ENCODE measurements at places on chromosomes 7 and 10. TPM values are rescaled to one million over a fixed set of nuclear protein-coding genes. Genes with fewer than 3 reads are reported as not detected.

- DNase-seq = no peak
Measured at GRCh38 chr7:158235862-158236261, 351.8 kb downstream of the PTPRN2 start.

IL15RA gene
- polyA plus RNA-seq = 50.2 TPM

NKX2-3 gene
- polyA plus RNA-seq = not detected

DNA sequence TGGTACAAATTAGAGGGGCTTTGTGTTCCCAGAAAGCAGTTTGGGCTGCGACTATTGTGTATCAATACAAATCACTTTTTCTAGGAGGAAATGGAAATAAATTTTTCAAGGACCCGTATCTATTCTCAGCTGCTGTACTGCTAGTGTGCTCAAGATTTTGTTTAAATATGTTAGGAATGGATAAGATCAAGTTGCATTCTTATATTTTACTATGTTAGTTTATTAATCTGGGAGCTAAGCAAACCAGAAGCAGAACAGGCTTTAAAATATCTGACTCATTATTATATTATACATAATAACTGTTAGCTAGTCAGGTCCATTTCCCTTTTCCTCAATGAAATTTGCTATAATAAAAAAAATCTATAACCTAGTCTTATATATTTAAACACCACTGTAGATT is 11.1 kb upstream of the GLCCI1 start:
- no peak for DNase-seq

DNA sequence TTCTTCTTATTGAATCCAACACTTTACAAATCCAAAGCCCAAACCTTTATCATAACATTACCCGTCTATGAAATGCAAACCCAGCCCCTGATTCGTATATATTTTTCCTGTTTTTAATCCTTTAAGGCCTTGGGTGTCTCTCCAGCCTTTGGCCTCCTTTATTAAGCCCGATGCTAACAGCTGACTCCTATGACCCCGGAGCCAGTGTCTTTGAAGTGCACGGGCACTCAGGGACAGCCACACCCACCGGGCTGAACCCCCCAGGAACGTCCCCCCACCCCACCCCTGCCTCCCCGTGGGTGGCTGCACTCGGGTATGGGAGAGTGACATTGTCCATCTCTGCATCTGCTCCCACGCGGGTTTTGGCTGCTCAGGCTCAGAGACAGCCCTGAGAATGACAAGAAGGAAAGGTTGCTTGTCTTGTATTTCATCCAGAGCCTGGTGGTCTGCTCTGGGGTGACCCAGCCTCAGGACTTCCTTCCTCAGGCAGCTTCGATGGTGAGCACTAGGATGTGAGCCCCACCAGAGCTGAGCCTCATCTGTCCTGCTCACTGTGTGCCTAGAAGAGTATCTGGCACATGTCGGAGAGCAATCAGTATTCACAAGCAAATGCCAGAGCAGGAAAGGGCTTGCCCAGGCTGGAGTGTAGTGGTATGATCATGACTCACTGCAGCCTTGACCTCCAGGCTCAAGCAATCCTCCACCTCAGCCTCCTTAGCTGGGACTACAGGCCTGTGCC is 210.4 kb downstream of the SKIDA1 start:
- DNase-seq = no peak

DNA sequence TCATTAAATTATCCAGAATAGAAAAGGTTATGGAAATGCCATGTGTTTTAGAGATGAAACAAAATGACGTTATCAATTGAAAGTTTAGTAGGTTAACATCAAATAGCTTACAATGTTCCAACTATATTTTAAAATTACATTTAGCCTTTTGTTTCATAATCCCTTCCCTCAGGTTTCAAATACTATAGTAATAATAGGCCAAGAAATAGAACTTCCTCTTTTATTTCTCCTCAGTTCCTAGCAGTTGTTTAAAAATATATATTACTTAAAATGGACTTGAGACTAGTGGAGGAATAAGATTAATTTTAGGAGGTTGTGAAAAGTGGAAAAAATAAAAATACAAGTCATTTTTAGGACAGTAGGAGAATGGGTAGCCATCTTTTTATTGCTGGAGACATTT is 16.4 kb upstream of the PDSS1 start:
- DNase-seq = no peak

GRCh38 chr7:150931199-150931869 is 46.8 kb downstream of the KCNH2 start:
- DNase-seq = no peak

DNA sequence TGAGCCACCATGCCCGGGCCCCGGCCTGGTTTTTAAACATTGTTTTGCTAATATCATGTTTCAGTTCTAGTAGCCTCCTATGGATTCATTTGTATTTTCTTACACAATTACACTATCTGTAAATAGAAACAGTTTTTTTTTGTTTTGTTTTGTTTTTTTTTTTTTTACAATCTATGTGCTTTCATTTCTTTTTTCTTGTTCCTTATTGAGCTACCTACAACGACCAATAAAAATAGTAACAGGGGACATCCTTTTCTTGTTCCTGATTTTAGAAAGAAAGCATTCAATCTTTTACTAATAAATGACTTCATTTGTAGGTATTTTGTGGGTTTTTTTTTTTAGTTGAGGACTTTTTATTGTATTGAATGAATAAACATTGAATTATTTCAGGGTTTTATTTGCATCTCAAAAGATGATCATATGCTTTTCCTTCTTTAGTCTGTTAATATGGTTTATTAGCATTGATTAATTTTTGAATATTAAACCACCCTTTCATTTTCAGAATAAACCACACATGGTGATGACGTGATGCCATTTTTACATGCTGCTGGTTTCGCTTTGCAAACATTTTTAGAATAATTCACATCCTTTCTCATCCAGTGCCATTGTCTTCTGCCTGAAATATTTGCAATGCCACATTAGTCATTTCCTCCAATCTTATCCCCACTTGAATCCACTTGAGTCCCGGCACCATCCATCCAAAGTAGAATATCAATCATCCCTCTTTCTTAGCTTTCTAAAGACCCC is 18.1 kb upstream of the AKR1E2 start:
- DNase-seq = no peak

UTF1 gene
- polyA plus RNA-seq = not detected

PTPRN2 gene
- polyA plus RNA-seq = 4.4 TPM

DNA sequence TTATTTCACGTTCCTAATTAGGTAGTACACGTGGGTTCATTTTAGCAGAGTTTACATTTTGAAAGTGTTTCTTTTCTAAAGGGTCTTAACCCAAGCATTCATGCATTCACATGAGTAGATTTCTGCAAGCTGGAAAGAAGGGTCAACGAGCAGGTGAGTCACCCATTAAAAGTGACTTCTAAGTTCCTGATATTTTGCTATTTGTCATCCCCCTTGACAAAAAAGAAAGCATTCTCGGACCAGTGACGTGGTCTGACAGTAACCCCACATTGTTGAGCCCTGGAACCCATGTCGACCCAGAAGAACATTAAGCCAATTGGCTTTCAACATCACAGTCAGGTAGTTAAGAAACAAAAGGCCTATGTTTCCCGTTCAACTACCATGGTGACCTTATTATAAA is 49.6 kb downstream of the ABCB5 start:
- no peak for DNase-seq

ATP6V0A4 gene
- not detected for polyA plus RNA-seq

GRCh38 chr10:60917331-60918280 is 26.4 kb downstream of the RHOBTB1 start:
- DNase-seq = no peak

LRRC18 gene
- polyA plus RNA-seq = 0.47 TPM

DNA sequence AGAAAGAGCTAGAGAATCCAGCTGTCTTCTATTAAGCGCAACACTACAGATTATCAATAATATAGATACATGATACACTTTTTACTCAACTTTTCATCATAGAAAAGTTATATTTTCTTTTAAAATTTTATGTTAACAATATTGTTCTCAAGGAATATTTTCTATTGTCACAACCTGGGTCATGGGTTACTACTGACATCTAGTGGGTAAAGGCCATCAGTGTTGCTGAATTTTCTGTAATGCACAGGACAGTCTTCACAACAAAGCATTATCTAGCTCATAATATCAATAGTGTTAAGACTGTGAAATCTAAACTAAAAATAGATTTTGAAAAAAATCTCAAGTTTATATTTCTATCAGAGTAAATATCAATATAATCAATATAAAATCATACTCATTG is 209.8 kb downstream of the ZNF33B start:
- DNase-seq = no peak

- no peak for DNase-seq
Measured at GRCh38 chr10:16909961-16910792, 93.0 kb upstream of the RSU1 start.

MSMB gene
- 1.1 TPM for polyA plus RNA-seq

DNA sequence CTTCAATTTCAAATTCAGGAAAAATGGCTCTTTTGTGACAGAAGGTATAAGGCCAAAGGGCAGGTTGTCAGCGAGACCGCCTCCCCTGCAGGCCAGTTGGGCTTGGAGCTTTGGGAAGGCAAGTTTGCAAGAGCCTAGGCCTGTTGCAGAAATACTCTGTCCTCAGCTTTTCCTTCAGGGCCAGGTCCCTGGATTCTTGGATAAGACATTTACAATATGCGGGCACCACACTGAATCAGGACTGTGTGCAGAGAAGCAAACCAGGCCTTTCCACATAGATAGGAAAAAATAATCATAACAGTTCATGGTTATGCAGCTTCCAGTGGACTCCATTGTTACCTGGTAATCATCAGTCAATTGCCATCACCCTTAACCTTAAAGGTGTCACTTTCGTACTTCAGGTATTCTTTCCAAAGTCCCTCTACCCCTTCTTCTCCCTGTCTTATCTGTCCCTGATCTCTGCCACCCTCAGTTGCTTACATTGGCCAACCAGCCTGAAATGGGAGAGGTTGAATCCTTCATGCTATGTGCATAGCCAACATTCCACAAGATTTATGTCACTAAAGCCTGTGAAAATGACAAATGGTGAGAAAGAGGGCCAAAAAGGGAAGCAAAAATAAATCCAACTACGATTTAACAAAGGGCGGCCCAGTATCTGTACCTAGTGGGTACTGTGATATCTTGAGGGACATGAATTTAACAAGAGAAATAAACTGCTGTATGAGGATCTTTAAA is 304.5 kb upstream of the NFE2L3 start:
- no peak for DNase-seq

- DNase-seq = no peak
Measured at GRCh38 chr7:133039614-133040013, 42.3 kb downstream of the CHCHD3 start.

OPN4 gene
- 0.13 TPM for polyA plus RNA-seq

GRCh38 chr10:48814933-48815332 is 124.7 kb downstream of the LRRC18 start:
- no peak for DNase-seq

DNA sequence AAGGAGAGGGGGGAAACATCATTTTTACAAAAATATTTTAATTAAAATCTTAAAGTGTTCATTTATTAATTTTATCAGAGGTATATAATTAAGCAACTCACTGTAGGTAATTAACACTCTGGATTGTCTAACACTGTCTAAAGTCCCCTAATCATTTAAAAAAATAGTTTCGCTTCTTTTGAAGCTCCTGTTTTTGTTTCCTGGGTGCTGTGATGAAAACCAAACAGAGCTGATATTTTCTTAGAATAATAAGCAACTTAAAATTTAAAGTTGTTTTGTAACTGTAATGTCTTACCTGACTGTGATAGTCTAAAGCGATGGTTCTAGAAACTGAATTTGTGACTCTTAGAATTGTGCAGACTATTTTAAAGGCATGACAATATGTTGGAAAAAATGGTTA is 961.0 kb downstream of the GATA3 start:
- no peak for DNase-seq

- no peak for DNase-seq
Measured at GRCh38 chr7:69433081-69433480, 165.2 kb upstream of the AUTS2 start.

DNA sequence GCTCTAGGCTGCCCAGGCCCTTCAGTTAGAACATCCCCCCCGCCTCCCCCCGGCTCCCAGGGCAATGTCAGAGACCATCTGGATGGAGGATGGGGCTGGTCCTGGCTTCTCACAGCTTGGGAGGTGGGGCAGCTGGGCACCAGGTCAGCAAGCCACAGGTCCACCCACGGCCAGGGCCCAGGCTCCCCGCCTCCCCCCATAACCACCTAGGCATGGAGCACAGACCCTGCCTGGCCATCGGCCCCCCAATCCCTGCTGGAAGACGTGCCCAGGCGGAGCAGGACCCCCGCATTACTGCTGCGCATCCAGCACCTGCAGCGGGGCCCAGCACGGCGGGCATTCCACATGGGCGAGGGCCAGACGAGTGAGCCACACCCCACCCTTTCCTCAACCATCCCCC is 169.6 kb downstream of the ELFN1 start:
- DNase-seq = no peak

VWA2 gene
- polyA plus RNA-seq = 1.0 TPM

ELN gene
- polyA plus RNA-seq = 191 TPM
